ENCODE measurements at places on chromosomes 1 and 21. TPM values are rescaled to one million over a fixed set of nuclear protein-coding genes. Genes with fewer than 3 reads are reported as not detected.

GRCh38 chr1:76023669-76024435 lies 50.7 kb upstream of the ST6GALNAC3 start:
- DNase-seq = peak; percentile 85

DNA sequence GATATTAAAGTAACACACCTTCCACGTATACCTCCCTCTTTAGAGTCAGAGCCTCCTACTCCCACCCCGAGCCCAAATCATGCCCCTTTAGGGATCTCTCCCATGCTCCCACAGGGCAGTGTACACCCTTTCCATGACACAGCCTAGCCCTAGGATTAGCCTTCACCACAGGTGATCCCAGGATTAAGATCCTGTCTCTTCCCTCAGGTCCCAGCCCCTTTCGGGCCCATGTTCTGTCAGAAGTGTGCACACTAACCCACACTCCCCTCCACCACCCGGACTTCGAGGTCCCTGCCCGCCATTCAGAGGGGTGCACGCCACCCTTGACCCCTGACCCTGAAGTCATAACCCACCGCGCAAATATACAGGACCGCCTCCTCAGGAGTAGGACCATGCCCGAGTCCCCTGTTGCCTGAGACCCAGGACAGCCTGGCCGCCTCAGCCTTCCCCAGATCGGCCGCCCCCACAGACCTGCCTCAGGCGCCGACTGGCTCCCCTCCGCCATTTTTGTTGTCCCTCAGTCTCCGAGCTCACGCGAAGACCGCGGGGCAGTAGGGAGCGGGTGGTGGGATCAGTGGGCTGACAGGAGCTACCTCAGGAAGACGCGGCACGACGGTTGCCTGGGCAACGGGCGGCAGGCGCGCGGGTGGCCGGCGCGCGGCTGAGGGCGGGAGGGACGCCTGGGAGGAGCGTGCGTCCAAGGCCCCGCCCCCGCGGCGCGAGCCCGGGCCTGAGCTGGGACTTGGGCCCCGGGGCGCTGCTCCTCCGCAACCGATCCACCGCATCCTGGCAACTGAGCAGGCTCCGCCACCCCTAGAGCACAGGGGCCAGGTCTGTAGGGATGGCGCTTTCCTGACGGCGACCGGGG lies at the start of gene AGBL4:
Gene AGBL4, minus strand, starts transcription at position 663 of the 868 bp plus-strand sequence.
- no peak for DNase-seq

Gene OR2L2
- polyA plus RNA-seq = not detected

GRCh38 chr1:217106231-217106901 lies 383.1 kb upstream of the ESRRG start:
- DNase-seq = no peak

Gene MATN1
- polyA plus RNA-seq = 0.07 TPM

DNA sequence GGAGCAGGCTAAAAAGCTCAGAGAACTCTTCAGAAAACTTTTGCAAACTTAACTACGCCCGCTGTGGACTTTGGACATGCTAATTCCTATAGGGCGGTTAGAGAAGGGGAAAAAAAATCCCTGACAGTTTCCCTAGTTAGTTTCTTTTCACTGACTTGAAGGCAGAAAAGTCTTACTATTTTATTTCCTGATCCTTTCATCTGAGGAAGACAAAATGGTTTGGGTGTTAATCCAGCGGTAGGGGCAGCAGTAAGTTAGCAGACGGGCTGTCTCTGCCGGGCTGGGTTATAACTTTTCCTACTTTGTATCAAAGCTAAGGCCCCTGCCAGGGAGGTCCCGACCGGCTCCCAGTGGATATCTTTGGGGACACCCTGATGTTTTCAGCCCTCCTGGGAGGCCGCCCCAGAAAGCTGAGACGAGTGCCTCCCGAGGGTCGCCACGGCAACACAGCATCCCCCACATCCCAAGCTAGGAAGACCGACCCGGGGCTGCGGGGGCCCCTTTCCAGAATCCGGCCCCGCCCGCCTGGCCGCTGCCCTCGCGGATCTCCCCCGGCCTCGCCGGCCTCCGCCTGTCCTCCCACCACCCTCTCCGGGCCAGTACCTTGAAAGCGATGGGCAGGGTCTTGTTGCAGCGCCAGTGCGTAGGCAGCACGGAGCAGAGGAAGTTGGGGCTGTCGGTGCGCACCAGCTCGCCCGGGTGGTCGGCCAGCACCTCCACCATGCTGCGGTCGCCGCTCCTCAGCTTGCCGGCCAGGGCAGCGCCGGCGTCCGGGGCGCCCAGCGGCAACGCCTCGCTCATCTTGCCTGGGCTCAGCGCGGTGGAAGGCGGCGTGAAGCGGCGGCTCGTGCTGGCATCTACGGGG lies 162.6 kb downstream of the RUNX1 start:
- no peak for DNase-seq

Gene CYP4A22
- not detected for polyA plus RNA-seq

DNA sequence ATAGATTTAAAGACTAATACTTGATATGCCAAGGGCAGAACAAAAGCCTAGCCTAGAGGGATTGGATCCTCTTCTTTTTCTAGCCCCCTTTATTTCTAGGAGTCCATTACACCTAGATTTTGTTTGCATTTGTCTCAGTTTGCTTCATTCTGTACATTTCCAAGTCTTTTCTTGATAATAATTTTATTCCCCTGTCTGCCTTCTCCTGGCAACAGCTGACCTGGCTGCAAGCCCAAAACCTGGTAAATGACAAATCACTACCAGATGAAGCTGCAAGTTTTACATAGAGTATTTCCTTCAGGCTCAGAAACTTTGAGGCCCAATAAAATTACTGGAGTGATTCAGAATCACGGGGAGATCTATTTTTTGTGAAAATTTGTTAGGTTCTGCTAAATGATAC lies 36.5 kb upstream of the LHX8 start:
- no peak for DNase-seq

DNA sequence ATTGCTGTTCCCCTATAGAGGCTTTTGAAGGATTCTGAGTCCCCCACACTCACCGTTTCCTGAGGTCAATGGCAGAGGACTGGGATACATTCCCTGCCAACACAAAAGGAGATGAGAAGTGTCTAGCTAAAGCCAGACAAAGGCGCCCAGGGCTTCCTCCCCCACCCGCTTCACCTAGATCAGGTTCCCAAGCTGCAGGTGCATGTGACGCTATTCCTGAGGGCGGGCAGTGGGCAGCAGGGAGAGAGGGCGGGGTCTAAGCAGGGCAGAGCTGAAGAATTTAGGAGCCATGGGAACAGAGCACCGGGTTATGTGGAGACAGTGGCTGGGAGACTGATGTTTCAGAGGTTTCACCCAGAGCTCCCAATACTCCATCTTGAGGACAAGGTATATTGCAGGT lies 6.0 kb upstream of the ARHGEF2 start:
- DNase-seq = no peak

DNA sequence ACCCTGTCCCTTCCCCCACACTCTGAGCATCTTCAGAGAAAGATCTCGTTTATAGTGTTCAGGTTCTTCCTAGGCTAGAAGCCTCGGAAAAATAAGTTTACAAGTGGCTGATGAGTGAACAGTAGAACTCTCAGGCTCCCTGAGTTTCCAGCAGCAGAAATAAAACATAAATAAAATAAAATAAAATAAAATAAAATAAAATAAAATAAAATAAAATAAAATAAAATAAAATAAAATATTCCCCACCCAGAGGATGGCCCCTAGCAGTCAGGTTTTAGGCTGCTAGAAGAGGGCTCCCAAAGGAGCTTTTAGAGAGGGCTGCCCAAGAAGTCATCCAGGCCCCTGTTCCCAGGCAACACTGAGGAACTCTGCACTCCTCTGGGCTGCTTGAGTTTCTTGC lies 55.1 kb downstream of the KCNC4 start:
- no peak for DNase-seq

Gene LYSMD1
- polyA plus RNA-seq = 2.6 TPM

- DNase-seq = no peak
Measured at GRCh38 chr1:166490437-166490991, 323.7 kb upstream of the FAM78B start.

- DNase-seq = no peak
Measured at GRCh38 chr1:176950736-176951324, 213.7 kb downstream of the ASTN1 start.
